ENCODE measurements at places on chromosomes 5 and 9.

GRCh38 chr5:15002791-15003190 lies 131.2 kb upstream of the ANKH start:
- no peak for DNase-seq

DNA sequence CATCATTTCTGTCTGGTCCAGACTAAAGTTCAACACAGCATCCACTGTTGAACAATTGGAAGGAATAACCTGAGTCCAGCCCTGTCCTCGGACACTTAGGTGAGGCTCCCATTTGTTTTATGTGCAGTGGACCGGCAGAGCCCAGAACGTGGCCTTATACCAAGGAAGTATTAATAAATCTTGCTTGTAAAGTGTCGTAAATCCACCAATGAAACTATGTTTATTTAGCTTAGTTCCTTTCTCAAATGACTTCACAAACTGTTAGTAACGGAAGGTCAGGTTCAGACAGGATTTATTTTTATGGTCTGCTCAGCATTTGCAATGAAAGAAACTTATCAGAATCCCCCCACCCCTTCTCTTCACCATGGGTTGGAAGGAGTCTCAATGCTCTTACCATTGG lies 149.5 kb downstream of the PCSK1 start:
- DNase-seq, result no peak

DNA sequence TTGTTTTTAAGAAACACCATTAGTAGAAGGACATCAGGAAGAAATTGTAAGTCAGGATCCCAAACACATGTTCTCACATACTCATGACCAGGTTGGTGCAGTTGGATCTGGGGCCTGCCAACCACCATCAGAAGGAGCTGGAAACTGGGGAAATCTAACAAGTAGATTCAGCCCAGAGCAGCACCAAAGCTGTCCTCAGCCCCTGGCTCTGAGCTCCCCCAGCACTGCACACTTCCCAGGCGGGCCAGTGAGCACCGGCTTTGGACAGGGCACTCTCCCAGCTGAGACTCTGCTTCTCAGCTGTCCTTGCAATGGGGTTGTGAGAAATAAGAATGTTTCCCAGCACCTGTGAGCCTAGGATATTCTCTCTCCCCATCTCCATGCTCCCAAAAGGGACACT lies 162.5 kb downstream of the PAX5 start:
- no peak for DNase-seq

DNA sequence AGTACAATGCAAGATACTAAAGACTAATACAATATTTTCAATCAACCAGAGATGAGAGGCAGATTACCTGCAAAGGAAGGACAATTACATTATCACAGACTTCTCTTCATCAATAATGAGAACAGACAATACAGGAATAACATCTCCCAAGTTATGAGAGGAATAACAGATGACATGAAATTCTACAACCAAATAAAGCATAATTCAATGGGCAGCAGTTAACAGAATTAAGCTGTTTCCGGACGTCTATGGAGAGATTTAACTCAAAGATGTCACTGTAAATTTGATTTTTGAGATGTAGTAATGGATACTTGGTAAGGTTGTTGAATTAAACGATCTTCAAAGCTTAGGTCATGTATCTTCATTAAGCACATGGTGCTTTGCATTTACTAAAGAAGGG lies 19.8 kb upstream of the PARP8 start:
- DNase-seq, result no peak

- no peak for DNase-seq
Measured at GRCh38 chr9:6687180-6687579, 41.7 kb upstream of the GLDC start.

DNA sequence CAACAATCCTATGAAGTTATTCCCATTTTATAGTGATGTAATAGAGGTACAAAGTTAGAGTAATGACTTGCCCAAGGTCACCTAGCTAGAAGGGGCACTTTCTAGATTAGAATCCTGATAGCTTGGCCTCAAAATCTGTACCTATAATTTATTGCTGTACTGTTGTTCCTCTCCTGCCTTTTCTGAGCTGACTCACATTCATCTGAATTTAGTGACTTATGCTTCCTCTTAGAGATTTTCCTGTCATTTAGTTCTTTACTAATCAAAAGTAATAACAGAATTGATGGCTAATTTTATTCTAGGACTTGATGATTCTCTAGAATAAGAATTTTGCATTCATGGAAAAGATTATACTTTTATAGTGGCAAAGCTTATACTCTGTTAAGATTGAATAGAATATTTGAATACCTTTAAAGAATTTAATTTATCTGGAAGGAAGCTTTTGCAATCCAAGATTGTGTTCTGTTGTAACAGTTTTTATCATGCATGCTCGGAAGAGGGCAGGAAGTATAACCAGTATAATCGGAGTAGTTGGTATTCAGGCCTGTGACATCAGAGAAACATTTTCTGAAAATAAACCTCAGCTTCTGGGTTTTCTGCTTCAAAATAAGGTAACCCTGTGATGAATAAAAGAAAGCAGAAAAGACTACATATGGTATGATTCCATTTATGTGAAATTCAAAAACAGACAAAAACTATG lies 21.3 kb downstream of the CYSTM1 start:
- DNase-seq, result no peak

GRCh38 chr5:99644822-99645221 lies 716.0 kb upstream of the CHD1 start:
- no peak for DNase-seq

GRCh38 chr9:107635101-107635802 lies 145.7 kb upstream of the KLF4 start:
- DNase-seq, result no peak

GRCh38 chr5:74685979-74686631 lies 1.1 kb downstream of the HEXB start:
- DNase-seq, result no peak

- no peak for DNase-seq
Measured at GRCh38 chr5:120231563-120231962, 232.5 kb upstream of the PRR16 start.

DNA sequence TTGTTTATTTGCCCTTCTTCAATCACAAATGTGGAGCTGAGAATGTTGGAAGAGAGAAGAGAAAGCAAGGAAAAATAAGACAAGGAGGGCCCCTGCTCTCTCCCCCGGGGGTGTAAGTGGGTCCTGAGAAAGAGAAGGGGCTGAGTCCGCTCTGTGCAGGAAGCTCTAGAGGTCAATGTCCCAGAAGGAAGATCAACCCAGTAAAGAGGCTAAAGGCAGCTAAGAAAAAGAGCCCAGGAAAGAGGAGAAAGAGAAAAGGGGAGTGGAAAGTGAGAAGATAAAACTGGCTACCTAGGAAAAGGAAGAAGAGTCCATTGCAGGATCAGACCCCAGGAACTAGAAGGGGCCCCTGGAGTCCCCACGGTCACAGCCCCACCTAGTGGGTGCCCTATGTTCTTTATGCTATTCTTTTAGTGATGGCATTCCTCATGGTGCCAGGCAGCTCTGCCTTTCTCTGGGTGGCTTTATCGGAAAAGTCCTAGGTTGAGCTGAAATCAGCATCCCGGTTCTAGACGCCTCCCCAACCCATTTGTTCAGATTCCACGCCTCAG lies 583.4 kb downstream of the ACTL7B start:
- DNase-seq, result no peak

DNA sequence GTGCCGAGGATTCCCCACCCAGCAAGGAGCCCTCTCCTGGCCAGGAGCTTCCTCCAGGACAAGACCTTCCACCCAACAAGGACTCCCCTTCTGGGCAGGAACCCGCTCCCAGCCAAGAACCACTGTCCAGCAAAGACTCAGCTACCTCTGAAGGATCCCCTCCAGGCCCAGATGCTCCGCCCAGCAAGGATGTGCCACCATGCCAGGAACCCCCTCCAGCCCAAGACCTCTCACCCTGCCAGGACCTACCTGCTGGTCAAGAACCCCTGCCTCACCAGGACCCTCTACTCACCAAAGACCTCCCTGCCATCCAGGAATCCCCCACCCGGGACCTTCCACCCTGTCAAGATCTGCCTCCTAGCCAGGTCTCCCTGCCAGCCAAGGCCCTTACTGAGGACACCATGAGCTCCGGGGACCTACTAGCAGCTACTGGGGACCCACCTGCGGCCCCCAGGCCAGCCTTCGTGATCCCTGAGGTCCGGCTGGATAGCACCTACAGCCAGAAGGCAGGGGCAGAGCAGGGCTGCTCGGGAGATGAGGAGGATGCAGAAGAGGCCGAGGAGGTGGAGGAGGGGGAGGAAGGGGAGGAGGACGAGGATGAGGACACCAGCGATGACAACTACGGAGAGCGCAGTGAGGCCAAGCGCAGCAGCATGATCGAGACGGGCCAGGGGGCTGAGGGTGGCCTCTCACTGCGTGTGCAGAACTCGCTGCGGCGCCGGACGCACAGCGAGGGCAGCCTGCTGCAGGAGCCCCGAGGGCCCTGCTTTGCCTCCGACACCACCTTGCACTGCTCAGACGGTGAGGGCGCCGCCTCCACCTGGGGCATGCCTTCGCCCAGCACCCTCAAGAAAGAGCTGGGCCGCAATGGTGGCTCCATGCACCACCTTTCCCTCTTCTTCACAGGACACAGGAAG lies 120.2 kb downstream of the RGS3 start:
- no peak for DNase-seq

- DNase-seq, result no peak
Measured at GRCh38 chr5:36570301-36571095, 35.9 kb upstream of the SLC1A3 start.

GRCh38 chr5:144598451-144599068 lies 427.9 kb downstream of the KCTD16 start:
- DNase-seq, result no peak

DNA sequence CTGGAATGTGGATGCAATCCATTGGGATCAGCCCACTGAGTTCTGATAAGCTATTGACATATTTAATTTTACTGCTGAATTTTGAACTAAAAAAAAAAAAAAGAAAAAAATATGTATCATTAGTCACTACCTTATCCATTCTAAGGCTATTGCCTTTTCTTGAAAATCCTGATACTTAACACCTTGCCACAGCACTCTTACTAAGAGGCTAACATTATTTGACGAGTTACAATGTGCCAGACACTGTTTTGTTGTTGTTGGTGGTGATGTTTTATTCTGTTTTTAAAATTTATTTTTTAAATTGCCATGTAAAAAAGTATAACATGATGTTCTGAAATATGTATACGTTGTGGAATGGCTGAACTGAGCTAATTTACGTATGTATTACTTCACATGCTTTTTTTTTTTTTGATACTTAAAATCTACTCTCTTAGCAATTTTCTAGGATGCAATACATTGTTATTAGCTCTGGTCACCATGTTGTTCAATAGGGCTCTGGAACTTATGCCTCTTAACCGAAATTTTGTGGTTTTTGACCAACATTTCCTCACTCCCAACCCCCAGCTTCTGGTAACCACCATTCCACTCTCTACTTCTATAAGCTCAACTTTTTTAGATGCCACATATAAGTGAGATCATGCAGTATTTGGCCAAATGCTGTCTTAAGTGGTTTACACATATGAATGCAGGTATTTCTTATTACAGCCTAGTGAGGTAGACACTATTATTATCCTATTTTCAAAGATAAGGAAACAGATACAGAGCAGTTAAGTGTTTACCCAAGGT lies 134.8 kb upstream of the PCA3 start:
- no peak for DNase-seq

- DNase-seq, result no peak
Measured at GRCh38 chr9:114266969-114267368, 55.9 kb upstream of the ORM1 start.

DNA sequence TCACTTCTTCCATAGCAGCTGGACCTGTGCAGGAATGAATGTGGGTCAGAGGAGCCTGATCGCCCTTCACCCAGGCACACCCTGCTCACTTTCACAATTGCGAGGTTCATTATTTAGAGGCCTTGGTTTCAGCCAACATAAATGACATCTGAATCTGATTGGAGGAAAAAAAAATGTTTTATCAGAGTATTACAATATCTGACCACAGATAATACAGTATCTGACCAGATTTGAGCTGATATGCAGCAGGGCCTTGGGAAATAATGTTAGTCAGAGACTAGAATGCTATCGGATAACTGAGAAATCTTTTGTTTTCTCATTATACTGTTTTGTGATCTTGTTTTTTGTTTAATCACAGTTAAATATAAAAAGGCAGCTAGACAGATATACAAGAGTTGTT lies 7.7 kb downstream of the ICE1 start:
- no peak for DNase-seq

GRCh38 chr9:113364951-113365350 lies 11.8 kb downstream of the HDHD3 start:
- DNase-seq, result no peak

- no peak for DNase-seq
Measured at GRCh38 chr5:31614151-31615020, 24.5 kb upstream of the PDZD2 start.

- DNase-seq, result no peak
Measured at GRCh38 chr5:178699681-178700253, 30.7 kb downstream of the ZNF354A start.

- DNase-seq, result no peak
Measured at GRCh38 chr5:19179571-19179970, 808.4 kb downstream of the CDH18 start.

GRCh38 chr9:29289365-29289764 lies 1716.1 kb upstream of the C9orf72 start:
- no peak for DNase-seq

- no peak for DNase-seq
Measured at GRCh38 chr5:168939887-168940544, 360.8 kb upstream of the PANK3 start.

DNA sequence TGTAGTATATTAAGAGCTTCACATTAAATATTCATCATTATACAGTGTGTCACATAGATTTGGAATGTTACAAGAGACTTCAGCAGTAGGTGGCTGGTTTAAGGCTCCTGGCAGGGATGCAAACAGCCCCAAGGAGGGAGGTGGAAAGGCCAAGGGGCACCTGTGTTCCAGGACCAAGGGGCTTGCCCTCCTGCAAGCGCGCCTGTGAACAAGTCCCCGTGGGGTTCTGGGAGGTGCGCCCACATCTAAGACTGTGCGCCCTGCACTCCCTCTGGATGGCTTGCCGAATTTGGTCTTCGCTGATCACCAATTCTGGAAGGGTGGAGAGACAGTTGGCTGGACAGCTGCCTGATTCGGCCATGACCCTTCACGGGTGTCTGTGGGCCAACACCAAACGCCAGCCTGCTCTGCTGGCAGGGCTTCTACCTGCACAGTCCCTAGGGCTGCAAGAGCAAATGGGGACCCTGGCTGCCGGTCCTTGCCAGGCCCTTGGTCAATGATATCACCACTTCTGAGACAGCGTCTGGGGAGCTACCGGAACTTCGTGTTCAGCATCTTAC lies 12.1 kb upstream of the SLC25A51 start:
- DNase-seq, result no peak

DNA sequence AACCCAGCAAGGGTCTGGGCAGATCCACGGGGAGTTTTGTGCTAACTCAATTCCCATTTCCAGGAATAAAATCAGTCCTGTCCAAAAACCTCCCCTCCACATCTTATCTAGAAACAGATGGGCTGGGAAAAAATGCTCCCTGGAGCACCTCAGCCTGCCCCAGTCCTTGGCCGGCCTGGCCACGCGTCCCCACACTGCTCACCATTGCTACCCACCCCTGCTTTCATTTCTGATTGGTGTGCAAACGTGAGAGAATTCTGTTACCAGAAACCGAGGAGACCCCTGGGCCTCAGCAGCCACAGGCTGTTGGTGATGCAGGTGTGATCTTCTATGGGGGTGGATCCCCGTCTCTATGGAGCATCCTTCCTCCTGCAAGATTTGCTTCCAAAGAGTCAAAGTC lies 38.0 kb upstream of the OLFM1 start:
- no peak for DNase-seq

All from T-helper 22 cell (primary cell).